Keratinocyte (primary cell): ENCODE measurements at places on chromosomes 13 and 19. TPM values are rescaled to one million over a fixed set of nuclear protein-coding genes. Genes with fewer than 3 reads are reported as not detected.

GRCh38 chr13:61880578-61881283, 465.1 kb upstream of the PCDH20 start:
- DNase-seq = no peak

DNA sequence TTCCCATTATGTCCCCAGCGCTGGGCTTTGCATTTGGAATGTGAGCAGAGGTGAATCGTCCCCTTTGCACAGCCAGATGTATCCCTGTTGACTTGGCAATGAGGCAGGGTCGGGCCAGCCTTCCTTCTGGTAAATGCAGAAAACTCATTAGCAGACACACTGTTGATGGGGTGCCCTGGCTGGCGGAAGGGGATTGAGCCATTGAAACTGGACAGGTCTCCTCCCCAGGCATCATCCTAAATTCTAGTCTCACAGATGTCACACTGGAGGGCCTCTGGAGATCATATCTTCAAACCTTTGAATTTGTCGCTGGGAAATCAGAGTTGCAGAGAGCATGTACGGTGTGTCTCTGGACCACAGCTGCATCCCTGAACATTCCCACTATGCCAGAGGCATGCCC, 219.5 kb upstream of the TSHZ3 start:
- no peak for DNase-seq

DNA sequence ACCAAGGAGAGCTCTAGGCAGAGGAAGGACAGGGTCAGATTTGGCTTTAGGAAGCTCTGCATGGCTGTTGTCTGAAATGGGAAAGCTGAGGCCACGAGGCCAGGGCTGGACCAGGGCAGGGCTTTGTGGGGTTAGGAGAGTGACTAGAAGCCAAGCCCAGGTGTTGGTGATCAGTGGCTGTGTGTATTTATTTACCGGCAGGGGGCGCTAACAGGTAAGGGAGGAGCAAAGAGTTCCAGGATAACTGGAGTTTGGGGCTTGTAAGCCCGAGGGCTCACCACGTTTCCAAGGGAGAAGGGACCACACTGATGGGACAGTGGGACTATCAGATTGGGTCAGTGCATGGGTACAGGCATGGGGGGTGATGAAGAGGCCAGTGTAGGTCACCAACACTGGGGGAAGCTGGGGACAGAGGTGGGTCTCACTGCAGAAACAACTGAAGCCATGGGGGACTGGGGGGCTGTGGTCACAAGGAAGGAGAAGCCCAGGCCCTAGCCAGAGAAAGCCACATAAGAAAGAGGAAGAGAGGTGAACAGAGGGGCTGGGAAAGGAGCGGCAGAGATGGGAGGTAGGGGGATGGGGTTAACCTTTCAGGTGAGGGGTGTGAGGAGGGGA, 3.9 kb downstream of the TMEM147 start:
- no peak for DNase-seq

GRCh38 chr13:113508521-113509254, 18.2 kb upstream of the DCUN1D2 start:
- DNase-seq = no peak

- no peak for DNase-seq
Measured at GRCh38 chr19:2744113-2744512, 4.3 kb upstream of the SLC39A3 start.

- DNase-seq = no peak
Measured at GRCh38 chr13:110964229-110965037, 49.6 kb upstream of the ANKRD10 start.

- no peak for DNase-seq
Measured at GRCh38 chr13:102392481-102393209, 9.2 kb downstream of the FGF14 start.

GRCh38 chr19:2273356-2274184, 8.4 kb downstream of the PEAK3 start:
- no peak for DNase-seq

DNA sequence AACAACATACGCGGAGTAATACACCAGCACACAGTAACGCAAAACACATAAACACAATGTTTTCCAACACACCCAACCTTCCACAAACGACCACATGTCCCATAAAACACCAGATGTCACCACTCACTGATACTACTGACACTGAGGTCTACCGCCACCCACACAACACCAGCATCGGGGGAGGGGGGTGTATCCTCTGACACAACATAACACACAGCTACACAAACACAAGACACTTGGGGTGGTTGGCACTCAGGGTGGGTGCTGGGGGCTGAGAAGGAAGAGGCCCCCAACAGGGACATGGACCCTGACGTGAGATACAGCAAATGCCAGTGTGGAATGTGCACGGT, 1.5 kb upstream of the KCNN4 start:
- DNase-seq = no peak

DNA sequence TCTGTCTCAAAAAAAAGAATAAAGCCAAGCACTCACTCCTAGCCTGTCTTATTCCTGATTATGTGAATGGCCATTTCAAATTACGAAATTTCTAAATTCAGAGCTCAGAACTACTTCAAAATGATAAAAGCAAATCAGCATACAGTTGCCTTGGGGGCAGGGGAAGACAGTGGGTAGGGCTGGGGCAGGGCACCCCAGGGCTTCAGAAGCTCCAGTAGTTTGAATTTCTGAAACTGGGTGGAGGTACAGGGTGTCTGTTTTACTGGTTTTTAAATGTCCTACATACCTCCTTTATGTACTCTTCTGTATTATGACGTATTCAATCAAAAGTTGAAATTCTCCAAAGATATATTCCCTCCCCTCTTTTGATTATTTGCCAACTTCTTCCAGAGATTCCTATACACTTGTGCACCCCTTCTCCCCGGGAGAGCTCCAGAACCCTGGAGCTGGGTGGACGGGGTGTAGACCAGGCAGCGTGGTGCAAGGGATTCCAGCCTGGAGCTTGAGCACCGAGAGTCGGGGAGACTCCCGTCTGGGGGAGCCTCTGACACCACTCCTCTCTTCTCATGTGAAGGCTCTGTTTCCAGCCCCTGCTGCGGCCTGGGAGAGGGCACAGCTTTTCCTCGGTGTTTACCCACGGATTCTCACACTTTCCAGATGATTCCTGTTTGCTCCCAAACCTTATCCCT, 84.7 kb upstream of the GPR183 start:
- DNase-seq = no peak

GRCh38 chr19:40642757-40643305, 41.7 kb downstream of the LTBP4 start:
- DNase-seq = no peak

DNA sequence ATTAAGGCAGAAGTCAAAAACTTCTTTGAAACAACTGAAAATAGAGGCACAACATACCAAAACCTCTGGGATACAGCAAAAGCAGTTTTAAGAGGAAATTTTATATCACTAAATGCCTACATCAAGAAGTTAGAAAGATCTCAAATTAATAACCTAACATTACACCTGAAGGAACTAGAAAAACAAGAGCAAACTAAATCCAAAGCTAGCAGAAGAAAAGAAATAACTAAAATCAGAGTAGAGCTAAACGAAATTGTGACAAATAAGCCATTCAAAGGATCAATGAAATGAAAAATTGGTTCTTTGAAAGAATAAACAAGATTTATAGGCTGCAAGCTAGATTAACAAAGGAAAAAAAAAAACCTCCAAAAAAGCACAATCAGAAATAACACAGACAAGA, 2.5 kb upstream of the GPR42 start:
- DNase-seq = no peak

- DNase-seq = no peak
Measured at GRCh38 chr19:28456252-28456651, 756.7 kb downstream of the UQCRFS1 start.

DNA sequence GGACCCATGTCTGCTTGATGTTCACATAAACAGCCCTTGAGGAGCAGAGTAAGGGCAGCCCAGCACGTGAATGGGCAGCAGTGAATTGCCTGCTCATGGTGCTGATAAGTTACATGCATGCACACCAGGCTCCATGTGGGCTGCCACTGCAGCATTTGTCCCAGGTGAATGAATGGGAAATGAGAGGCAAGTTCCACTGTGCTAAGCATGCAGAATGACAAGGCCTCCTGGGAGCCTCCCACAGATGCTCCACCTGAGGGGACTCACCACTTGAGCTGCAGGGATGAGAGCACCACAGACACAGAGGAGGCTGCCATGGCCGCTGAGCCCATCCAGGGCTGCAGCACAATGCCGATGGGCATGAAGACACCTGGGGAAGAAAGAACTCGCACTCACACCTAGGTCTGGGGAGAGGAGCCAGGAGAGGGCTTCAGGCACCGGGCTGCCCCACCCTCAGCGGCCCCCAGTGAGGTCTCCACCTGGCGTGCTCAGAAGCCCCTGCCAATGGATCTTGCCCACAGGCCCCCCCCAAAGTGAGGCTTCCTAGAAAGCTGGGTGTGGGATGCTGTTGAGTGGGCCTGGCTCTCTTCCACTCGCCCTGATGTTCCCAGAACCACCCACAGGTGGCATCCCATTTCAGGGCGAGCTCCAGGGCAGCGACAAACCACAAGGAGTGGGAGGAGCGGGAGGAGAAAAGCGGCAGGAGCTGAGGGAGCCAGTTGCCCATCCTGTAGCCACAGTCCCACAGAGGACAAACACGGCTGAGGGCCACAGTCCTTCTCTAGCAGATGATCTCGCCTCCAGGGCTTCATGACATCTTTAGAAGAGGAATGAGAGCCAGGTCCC, 73.8 kb downstream of the CCDC70 start:
- DNase-seq = no peak

DNA sequence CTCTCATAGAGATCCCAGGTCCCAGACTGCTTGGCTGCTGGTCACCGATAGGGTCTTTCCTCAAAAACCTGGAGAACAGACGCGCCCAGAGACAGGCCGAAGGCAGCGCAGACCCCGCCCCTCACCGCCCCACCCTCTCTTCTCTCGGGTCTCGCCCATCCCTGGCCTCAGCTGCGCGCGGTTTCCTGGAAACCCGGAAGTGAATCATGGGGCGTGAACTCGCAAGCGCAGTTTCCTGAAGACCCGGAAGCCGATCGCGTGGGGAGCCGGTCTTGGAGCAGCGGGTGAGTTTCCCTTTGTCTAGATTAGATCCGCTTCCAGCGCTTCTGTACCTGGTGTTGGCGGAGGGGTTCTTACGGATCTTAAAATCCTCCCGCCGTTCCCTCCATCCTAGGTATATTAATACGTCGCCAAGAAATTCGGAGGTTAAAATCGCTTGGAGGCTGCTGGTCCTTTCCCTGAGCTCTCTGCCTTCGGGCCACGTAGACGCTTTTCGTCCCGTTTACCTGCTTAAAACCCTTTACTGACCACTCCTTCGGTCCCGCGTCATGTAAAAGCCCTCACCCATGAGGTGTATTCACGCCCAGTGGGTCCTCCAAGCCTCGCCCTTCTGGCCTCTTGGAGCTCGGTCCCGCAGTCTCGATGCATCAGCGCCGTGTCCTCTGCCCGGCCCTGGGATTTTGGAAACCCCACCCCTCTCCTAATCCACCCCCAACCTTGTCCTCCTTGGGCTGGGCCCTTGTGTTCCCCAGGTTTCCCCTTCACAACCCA, at the start of gene ZNF578:
ZNF578 (plus strand) TSS at position 230 of the 771 bp plus-strand sequence. CDS start 48,293 bp downstream, outside the sequence.
- no peak for DNase-seq

DNA sequence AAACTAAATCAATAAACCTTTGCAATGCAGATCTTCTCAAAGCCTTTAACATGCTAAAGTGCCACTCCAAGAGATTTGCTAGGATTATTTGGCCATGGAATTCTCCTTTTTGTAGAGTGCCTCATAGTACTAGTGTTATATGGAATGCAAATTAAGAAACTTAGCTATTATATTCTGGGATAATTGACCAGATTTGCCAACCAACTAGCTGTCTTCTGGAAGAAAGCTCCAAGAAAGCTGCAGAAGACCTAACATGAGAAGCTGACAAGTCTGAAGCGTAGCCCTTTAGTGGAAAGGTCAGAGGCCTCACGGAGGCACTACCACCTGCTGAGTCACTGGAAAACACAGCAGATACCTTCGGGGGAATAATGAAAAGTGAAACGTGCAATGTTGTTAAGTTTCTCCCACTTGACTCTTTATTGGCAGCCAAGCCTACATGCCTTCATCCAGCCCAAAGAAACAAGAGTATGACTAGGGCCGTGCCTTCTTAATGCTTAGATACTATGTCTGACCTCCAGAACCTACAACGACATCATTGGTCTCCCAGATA, 29.8 kb upstream of the KATNAL1 start:
- DNase-seq = no peak

DNA sequence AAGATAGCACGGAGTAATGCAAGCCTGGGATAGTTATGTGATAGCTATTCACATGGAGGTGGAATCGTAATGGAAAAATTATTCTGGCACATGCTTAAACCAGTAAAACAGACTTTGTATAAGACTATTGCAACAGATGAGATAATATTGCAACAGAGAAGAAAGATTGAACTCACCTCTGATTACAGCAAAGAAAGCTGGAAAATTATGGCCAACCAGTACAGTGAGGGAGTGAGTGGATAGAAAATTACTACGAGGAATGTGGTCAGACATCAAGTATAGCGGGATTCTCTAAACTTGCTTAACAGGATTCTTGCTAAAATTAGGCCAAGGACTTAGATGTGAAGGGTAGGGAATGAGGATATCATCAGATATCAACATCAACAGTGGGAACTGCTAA, 397.6 kb upstream of the KLHL1 start:
- DNase-seq = no peak

GRCh38 chr13:94667190-94667589, 45.2 kb downstream of the SOX21 start:
- DNase-seq = no peak

- no peak for DNase-seq
Measured at GRCh38 chr13:110266983-110267382, 40.0 kb downstream of the COL4A1 start.

GRCh38 chr19:1312767-1313694, 27.4 kb downstream of the EFNA2 start:
- no peak for DNase-seq

- DNase-seq = no peak
Measured at GRCh38 chr19:5006201-5006600, 37.3 kb downstream of the KDM4B start.

DNA sequence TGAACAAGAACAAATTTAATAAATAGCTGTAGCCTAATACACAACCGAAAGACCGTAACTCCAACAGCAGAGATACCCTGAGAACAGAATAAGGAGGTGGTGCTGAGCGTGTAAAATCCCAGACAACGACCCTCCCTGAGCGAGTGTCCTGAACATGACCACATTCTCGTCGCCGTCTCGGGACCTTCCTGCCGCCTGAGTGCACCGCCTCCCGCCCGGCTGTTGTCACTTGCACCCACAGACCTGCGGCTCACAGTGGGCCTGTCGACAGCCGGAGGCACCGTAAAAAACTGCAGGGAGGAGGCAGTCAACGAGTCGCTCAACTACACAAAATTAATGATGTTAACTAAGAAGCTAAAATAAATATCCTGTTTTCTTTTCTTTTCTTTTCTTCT, 35.8 kb upstream of the GRTP1 start:
- DNase-seq = no peak

Gene ZIC5
- polyA plus RNA-seq = not detected in 3 replicates

Gene CEBPA
- 1.5 to 6.4 TPM (median 3.6 TPM) in 3 replicates for polyA plus RNA-seq

Gene UBL3
- 6.5 to 10.5 TPM (median 7.1 TPM) in 3 replicates for polyA plus RNA-seq

Gene SPTBN4
- polyA plus RNA-seq = 0.06 to 0.28 TPM (median 0.17 TPM) in 3 replicates

Gene IQCN
- polyA plus RNA-seq = 0.02 to 0.06 TPM in 2 of 3 replicates, not detected in the other

Gene SOHLH2
- polyA plus RNA-seq = not detected in 3 replicates

Gene CKAP2
- polyA plus RNA-seq = 14.5 to 29.7 TPM (median 18.9 TPM) in 3 replicates
